ENCODE measurements at places on chromosomes 2 and 18.

DNA sequence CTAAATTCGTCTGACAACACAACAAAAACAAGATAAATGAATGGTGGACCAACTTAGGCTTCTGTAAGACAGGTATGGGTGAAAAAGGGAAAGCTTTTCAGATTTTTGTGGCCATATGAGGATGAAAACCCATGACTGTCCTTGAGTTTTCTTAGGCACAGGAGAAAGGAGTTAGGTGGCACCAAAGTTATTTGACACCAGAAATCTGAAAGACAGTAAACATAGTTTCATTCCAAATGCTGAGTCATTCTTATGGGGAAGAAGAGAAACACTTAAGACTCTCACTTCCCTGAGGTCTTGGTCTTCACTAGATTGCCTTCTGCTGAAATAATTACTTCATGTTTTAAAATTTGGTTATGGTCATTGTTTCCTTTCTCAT lies 5.2 kb upstream of the GPD2 start:
- no peak for DNase-seq

GRCh38 chr2:217451666-217452065 lies 551.1 kb downstream of the TNS1 start:
- no peak for DNase-seq

DNA sequence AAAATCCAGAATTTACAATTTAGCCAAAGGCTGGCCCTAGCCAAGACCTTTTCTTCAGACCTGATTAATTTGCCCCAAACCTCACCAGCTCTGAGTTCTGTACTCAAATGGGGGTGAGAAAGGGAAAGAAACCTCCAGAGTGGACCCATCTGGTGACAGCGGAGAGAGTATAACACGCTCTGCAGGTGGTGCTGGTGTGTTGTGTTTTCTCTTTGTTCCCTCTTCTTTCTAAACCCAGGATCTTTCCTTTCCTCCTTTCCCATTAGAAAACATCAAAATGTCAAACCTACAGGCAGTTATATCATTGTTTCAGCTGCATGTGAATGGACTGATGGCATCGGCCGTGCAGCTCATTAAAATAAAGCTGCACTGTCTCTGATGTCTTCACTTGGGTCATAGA lies 253.2 kb upstream of the SP5 start:
- no peak for DNase-seq

DNA sequence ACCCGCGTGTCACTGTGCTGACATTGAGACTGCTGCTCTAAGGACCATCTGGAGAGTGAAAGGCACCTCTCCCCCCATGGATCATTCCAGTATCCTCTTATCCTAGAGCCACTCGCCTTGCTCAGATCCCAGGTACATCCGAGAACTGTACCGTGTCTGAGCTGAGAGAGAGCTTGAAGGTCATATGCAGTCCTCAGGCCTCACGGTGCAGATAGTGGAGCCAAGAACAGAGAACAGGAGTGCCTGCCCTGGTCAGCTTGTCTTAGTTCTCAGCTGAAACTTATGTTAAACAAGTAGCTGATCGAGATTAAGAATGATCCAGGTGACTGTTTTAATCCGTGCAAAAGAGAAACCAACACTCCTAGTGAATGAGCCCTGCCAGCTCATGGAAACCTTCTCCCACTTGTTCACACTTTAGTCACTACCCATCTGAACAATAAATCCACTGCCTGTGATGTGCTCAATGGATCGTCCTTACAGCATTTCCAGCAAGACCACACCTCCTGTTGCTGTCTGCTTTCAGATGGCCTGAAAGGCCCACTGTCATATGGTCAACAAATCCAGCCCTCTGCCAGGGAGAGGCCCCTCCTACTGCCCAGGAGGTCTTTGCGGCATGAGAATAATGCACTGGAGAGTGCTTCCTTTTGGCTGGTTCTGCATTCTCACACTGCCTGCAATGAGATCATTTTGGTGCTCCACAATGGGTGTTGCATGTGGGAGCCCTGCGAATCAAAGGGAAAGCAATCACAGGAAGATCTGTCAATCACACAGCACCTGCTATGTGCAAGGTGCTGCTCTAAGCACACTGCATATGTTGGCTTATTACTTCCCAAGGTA lies 43.7 kb upstream of the APCDD1 start:
- no peak for DNase-seq

- DNase-seq = no peak
Measured at GRCh38 chr2:7557376-7557775, 640.2 kb downstream of the RNF144A start.

- DNase-seq = peak; percentile 52
Measured at GRCh38 chr2:105328281-105329196, 996 bp downstream of the TGFBRAP1 start.

GRCh38 chr2:237962432-237963084 lies 4.3 kb upstream of the UBE2F start:
- no peak for DNase-seq

DNA sequence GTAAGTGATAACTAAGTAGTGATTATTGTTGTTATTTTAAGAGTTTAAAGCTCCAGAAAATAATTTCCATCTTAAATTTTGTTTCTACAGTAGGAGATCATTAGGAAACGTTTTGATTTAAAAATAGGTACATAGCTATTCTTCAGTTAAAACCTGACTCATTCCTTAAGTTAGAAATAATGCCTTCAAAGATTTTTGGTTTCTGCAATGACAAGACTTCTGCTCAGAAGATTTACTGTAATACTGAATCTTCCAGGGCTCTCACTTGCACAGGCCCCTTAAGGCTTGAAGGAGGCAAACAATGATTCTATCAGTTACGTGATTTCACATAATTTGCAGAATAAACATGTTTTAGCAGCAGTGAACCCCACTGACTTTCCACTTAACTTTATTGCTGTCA lies 333.7 kb downstream of the RAD51AP2 start:
- no peak for DNase-seq

DNA sequence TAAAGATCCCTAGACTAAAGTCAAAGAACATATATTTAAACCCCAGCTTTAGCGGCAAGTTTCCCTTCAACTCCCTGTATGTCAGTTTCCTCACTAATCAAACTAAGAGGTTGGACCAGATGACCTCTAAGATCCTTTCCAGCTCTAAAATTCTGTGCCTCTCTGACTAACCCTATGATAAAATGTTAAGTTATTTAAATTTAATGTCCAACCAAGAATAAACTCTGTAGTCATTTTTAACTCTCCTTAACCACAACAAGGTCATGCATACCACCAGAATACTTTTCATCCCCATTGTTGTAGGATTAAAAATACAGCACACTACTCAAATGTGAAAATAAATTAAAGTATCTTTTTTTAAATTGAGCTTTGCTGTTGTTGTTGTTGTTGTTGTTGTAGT lies 5.2 kb upstream of the PDE1A start:
- no peak for DNase-seq

- DNase-seq = no peak
Measured at GRCh38 chr2:149487189-149487588, 100.4 kb downstream of the MMADHC start.

DNA sequence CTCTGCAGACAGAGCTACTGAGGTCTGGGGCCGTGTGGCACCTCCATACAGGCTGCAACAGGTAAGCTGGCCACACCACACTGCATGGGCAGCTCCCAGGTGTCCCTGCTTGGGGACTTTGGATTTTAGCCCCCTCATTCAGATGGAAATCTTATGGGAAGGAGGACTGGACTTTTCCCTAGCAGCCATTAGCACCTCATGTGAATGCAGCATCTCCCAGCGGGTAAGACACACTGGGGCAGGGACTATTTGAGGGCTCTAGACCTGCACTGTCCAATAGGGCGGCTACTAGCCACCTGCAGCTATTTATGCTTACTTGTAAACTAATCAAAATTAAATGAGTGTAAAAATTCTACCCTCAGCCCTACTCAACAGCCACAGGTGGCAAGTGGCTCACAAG lies 34.2 kb upstream of the GLI2 start:
- no peak for DNase-seq

- DNase-seq = no peak
Measured at GRCh38 chr2:40773291-40773690, 321.4 kb upstream of the SLC8A1 start.

Data from stimulated activated naive CD8-positive, alpha-beta T cell treated with anti-CD3 and anti-CD28 coated beads, Interleukin-15, amount 100 ng/mL, for 72 hours (primary cell).